CD4-positive, alpha-beta memory T cell (primary cell): ENCODE measurements at places on chromosomes 5 and 9. TPM values are rescaled to one million over a fixed set of nuclear protein-coding genes. Genes with fewer than 3 reads are reported as not detected.

DNA sequence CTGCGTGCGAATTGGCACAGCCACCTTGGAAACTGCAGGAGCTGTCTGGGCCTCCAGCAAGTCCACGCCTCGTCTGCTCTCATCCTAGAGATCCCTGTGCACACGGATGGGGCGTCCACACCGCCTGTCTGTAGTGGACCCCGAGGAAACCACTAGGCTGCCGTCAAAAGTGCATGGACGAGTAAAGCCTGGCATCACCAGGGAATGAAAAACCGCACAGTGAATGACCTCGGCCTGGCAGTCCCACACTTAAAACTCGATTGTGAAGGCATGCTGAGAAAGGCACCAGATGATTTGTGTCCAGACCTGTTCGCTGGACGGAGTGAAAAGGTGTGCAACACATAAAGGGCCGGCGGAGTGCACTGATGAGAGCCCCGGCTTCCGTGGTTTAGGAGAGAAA lies 50.8 kb downstream of the MRPL36 start:
- DNase-seq: no peak

DNA sequence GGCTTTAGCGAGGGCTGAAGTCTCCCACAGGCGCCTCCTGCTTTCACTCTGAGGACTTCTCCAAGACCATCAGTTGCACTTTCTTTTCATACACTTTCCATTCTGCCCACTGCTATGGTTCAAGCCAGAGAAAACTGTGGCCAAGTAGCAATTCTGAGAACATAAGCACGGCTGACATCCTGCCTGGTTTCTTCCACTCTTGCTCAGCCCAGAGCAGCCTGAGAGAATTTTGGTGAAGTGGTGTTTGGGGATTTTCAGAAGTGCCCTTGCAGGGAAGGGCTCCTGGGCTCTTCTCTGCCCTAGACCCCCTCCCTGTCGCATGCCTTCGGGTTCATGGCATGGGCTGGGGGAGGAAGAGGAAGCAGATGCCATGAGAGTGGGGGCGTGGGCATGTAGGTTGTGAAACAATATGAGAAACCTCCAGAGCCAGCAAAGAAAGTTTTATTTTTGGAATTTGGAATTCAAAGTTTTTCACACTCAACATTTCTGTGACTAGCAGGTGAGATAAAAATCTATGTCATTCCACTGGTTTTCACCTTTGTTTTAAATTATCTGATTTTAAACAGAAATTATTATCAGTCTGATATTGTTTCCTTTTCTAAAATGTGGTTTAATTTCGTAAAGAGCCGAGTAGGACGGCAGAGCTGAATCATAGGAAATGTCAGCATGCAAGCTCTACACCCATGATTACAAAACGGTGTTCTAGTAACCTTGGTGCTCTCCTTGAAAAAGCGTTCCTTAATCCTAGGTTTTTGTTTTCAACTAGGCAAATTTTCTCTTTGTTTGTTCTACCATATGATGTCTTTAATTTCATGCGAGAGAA lies 27.8 kb upstream of the TNFSF8 start:
- DNase-seq: no peak

- no peak for DNase-seq
Measured at GRCh38 chr5:38070304-38070950, 187.9 kb upstream of the EGFLAM start.

F12 gene
- not detected for total RNA-seq

- no peak for DNase-seq
Measured at GRCh38 chr5:111744455-111744854, 12.5 kb downstream of the NREP start.

MRPL50 gene
- 23.0 TPM for total RNA-seq
